ENCODE measurements at places on chromosomes 16 and 17. TPM values are rescaled to one million over a fixed set of nuclear protein-coding genes. Genes with fewer than 3 reads are reported as not detected.

Gene NPIPB2
- 0.73 TPM for total RNA-seq

DNA sequence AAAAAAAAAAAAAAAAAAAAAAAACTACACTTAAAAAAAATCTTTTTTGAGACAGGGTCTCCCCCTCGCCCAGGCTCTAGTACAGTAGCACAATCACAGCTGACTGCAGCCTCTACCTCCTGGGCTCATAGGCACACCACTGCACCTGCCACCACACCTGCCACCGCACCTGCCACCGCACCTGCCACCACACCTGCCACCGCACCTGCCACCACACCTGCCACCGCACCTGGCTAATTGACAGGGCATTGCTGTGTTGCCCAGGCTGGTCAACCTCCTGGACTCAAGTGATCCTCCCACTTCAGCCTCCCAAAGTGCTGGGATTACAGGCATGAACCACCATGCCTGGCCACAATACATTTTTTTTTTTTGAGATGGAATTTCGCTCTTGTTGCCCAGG, 17.6 kb upstream of the WDR45B start:
- DNase-seq: no peak

DNA sequence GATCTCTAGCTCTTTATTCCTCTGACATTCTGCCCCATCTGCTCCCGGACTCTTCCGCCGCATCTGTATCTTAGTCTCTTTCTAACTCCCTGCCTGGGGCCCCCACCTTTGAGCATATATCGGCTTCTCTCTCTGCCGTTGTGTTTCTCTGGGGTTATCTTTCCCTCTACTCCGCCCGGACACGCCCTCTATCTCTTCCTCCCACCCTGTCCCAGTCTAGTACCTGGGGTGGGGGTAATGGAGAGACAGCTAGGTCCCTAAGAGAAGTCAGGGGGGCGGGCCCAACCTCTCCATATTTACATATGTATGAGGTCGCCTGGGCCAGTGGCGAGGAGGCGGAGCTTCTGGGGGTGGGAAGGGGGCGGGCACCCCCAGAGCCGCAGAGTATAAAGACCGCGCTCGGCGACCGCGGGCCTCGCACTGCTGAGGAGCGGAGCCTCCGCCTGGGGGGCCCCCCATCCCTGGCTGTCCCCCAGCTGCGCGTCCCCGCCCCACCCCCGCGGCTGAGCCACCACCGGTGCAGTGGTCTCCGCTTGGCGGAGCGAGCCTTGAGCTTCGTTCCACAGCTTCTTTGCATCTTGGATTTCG, at the start of gene ATP1B2:
ATP1B2 (plus strand) TSS at position 418 of the 588 bp plus-strand sequence. CDS start 593 bp downstream, outside the sequence.
- peak; percentile 90 for DNase-seq

DNA sequence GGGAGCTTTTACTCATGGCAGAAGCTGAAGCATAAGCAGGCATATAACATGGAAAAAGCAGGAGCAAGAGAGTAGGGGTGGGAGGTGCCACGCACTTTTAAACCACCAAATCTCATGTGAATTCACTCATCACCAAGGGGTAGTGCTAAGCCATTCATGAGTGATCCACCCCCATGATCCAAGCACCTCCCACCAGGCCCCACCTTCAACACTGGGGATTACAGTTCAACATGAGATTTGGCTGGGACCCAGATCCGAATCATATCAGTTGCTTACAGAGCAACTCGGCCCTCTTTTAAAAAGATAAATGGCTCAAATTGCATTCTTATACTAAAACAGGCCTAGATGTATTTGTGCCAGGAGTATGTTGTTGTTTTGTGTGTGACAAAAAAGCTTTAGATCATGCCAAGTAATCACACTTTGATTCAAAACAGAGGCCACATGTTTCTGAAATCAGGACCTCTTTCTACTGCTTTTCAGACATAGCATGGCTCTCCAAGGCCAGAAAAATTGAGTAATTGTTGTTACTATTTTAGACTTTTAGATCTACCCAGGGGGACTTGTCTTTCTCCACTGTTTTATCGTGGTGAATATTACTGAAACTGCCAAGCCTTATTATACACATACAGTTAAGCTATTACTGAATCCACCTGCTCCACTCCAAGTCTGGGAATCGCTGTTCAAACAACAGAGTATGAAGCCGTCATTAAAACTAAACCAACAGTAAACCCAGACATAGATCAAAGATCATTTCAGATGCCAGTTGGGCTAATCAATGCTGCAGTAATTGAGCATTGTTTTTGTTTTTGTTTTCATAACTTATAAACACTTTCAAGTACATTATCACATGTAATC, 163.3 kb downstream of the KCNJ2 start:
- no peak for DNase-seq
